Activated CD4-positive, alpha-beta T cell treated with anti-CD3 and anti-CD28 coated beads for 36 hours (primary cell): ENCODE measurements at places on chromosomes 12 and 14.
A peak's percentile ranks its signal among the peaks of the same experiment; 100 is the strongest.

DNA sequence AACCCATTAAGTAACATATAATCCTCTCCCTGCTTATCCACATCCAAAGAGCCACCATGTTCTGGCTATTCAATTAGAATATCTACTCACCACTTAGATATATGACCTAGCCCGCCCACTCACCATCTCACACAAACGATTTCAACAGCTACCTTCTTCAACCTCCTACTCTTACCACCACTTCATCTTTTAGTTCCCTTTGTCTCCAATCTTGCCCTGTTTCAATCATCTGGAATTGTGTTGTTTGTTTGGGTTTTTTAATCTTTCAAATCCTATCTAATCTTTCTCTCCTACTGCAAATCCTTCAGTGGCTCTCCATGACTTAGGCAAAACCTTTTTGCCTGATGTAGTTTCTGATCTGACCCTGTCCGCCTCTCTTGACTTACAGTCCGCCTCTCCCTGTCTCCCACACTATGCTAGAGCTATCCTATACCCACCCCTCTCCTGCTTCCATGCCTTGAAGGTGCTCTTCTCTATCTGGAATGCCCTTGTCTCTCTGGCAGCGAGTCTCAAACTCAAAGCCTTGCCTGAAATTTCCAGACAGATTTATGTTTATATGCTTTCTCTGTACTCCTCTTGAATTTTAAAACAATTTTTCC, 161.0 kb upstream of the CRY1 start:
- no peak for DNase-seq

DNA sequence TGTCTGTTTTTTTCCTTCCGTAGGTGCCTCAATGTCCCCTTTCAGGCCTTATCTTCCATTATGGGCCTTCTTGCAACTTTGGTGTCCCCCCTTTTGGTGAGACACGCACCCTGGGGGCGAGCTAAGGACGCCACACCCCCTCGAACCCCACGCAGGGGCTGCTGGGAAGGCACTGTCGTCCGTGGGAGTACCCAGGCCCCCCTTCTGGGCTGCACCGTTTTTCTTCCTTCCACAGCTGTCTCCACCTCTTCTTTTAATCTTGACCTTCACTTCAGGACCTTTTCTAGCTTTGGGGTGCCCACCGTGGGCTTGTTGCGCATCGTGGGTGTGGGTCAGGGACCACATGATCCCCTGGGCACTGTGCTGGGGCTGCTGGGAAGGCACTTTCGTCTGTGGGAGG, 271.8 kb downstream of the ALG10 start:
- no peak for DNase-seq

DNA sequence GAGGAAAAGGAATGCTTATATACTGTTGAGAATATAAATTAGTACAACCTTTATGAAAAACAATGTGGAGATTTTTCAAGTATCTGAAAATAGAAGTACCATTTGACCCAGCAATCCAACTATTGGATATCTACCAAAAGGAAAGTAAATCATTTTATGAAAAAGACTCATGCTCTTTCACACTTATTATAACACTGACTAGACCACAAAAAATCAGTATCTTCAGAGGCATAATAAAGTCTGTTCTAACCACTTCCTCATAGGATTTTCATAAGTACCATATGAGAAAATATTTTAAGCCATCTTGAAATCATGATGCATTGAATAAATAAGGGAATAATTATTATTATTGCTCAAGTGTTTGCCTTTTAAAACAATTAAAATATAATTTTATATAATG, 90.8 kb downstream of the SLCO1B1 start:
- DNase-seq, result no peak

- DNase-seq, result peak; percentile 6
Measured at GRCh38 chr12:27899151-27899661, 73.3 kb downstream of the PTHLH start.

- DNase-seq, result no peak
Measured at GRCh38 chr14:63468294-63468693, 74.9 kb downstream of the PPP2R5E start.

- DNase-seq, result no peak
Measured at GRCh38 chr12:108157870-108158459, 28.9 kb downstream of the WSCD2 start.

GRCh38 chr14:48974994-48975393, 611.2 kb downstream of the RPS29 start:
- DNase-seq, result no peak

- no peak for DNase-seq
Measured at GRCh38 chr12:3316776-3317480, 174.1 kb upstream of the PRMT8 start.
